GOT3 (cell line): ENCODE measurements at places on chromosomes 5 and 9.

DNA sequence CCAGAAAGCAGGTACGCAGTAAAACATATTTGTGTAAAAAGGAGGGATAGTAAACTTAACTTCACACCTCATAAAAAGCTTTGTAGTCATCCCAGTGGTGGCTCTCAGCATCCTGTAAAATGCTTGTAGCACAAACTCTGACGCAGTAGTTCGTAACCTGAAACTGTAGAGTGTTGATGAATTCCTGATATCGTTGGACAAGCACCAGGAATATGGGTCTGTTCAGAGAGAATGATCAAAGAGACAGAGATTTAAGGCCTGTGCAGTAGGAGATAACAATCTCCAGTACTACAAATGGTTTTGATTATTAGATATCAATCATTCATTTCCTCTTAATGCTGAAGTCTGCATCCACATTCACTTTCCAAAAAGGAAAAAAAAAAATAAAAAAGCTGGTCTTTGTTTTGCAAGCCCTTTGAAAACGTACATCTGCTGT lies 148.5 kb downstream of the KIAA0825 start:
- DNase-seq = no peak

- no peak for DNase-seq
These were observed 43.1 kb downstream of the PRRT1B start for GRCh38 chr9:131588396-131588795.

DNA sequence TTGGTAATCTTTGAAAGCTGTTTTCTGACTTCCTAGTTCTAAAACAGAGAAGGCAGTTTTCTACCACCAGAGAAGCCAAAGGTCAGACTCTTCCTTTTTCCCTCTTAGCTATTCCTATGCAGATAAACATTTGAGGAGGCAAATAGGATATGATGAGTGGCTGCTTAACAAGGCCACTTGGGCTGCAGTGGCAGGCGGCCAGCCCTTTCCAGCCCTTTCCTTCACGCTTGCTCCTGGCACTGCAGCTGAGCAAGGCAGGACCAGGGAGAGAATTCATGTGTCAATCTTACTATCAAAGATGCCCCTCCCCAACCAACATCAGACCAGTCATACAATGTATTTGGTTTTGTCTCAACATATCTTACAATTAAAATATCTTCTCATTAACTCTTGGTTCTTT lies 36.8 kb upstream of the RNF38 start:
- DNase-seq = no peak

- no peak for DNase-seq
These were observed 139.1 kb upstream of the ERCC6L2 start for GRCh38 chr9:95736370-95736769.

DNA sequence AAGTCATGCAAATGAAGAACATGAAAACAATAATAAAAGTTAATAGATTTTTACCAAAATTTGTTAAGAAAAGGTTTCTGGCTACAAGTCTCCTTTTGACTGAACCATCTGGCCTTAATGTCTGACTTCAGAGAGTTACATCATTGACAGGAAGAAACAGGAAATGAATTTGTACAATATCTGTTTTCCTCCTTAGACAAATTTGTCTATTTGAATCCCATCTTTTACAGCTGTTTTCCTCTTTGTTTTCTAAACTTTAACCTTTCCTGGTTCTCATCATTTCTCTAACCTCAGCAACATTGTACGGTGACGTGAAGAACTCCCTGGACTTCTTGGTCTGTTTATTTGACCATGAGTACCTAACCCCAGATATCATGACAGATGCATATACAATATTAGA lies 567.5 kb upstream of the RIOK2 start:
- DNase-seq = no peak

DNA sequence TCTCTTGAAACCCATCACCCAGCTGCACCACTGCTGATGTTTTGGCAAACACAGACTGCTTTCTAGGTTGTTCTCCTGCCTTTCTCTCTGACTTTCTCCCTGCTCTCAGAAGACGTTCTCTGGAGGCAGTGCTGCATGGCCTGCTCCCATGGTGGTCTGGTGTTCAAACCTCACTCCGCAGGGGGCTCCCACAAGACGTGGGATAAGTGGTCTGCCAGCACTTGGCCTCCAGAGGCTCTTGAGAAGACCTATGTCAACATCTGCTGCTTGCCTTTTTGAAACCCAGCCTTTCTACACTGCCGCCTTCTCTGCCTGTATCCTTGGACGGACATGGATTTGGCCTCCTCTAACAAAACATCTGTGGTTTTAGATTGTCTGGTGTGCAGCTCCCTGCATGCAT lies 16.6 kb downstream of the USP20 start:
- DNase-seq = no peak

DNA sequence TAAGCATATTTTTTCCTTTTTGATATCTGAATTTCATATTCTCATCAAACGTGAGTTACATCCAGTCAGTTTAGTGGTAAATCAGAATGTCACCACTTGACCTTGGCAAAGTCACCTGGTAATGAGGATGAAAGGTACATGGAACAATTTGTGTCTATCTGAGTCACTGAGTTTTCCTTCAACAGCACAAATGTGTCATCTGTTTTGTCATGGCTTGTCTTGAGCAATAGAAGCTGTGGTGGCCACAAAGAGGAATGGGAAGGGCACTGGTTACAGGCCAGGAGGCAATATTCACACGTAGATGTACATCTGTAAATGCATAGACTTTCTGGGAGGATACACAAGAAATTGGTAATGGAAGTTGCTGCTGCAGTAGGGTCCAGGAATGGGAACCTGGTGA lies 8.4 kb upstream of the ZNF474 start:
- no peak for DNase-seq

DNA sequence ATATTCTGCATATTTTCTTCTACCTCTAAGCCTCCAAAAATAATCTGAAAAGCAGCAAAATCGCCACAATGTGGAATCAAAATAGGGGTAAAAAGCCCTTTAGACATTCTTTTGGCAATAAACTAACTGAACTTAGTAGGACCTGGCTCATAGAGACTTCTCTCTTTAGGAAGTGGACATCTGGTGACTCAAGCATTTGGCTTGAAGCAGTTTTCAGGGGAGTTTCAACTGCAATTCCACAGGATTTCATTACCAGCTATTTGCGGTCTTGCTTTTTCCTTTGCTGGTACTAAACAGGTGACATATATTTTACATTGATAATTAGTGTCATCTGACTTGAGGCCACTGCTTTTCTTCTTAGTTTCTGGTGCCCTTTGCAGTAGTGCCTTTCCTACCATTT lies 173.2 kb upstream of the FBN2 start:
- no peak for DNase-seq

DNA sequence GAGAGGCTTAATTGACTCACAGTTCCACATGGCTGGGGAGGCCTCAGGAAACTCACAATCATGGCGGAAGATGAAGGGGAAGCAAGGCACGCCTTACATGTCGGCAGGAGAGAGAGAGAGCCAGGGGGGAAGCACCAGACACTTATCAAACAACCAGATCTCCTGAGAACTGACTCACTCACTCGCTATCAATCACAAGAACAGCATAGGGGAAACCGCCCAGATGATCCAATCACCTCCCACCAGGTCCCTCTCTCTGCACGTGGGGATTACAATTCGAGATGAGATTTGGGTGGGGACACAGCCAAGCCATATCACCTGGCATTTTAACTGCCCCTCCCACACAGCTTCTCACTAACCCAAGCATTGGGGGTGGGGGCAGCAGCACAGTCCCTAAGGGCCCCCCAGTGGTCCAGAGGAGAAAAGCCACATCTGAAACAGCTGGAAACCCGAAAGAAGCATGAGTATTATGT lies 76.1 kb upstream of the ASS1 start:
- no peak for DNase-seq

- no peak for DNase-seq
These were observed 478.6 kb downstream of the CCDC171 start for GRCh38 chr9:16031486-16031885.

GRCh38 chr9:127898433-127899127 lies 823 bp downstream of the ST6GALNAC6 start:
- DNase-seq = no peak

DNA sequence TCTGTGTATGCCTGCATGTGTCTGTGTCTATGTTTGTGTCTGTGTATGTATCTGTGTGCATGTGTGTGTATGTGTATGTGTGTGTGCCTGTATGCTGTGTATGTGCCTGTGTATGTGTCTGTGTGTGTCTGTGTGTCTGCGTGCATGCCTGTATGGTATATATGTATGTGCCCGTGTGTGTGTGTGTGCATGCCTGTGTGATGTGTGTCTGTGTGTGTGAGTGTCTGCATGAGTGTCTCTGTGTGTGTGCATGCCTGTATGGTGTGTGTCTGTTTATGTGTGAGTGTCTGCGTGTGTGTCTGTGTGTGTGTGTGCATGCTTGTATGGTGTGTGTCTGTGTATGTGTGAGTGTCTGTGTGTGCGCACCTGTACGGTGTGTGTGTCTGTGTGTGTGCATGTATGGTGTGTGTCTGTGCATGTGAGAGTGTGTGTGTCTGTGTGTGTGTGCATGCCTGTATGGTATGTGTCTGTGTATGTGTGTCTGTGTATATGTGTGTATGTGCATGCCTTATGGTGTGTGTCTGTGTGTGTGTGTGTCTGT lies 137.1 kb upstream of the IRX2 start:
- DNase-seq = no peak

DNA sequence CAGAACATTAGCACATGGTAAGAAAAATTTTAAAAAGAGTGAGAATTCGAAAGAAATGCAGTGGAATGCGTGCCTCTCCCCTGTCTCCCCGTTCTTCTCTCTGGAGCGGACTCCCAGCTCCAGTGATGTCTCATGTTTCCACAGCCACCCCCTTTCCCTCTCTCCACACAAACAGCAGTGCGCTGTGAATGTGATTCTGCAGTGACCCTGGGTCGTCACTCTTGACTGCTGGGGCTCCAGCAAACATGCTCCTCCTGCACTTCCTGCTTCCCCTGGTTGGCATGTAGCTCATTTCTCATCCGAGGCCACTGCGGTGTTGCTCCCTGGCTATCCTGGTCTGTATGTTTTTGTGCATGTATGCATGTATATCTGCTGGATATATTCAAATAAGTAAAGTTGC lies 13.3 kb downstream of the PHF2 start:
- DNase-seq = no peak

GRCh38 chr9:96383165-96383942 lies at the start of gene SLC35D2:
SLC35D2 (minus strand) TSS chr9:96383711; CDS start chr9:96383634, 77 bp downstream.
- DNase-seq = no peak

DNA sequence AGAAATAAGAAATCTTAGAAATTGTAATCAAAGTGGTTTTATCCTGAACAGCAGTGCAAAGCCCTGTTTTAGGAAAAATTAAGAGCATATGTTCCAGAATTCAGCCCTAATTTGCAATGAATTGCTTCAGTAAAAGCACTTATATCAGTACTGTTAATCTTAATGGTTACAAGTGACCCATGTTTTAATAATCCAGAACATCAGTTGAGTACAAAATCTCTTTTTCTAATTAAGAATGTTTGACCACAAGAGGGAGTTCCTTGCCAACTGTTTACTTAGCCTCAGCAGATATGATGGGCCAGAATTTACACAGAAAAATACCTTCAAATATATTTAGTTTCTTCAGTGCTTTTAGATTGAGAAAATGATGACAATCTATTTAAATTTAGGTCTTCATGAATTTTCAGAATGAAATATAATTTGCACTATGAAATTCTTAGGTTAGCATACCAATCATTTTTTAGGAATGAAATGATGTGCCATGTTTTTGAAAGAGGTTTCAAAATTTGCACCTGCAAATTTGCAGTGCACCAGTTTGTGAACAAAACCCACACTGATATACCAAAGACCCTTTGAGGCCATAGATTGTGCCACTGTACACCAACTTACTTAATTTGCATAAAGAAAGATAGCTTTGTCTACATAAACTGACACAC lies 926.3 kb upstream of the ARRDC3 start:
- no peak for DNase-seq

DNA sequence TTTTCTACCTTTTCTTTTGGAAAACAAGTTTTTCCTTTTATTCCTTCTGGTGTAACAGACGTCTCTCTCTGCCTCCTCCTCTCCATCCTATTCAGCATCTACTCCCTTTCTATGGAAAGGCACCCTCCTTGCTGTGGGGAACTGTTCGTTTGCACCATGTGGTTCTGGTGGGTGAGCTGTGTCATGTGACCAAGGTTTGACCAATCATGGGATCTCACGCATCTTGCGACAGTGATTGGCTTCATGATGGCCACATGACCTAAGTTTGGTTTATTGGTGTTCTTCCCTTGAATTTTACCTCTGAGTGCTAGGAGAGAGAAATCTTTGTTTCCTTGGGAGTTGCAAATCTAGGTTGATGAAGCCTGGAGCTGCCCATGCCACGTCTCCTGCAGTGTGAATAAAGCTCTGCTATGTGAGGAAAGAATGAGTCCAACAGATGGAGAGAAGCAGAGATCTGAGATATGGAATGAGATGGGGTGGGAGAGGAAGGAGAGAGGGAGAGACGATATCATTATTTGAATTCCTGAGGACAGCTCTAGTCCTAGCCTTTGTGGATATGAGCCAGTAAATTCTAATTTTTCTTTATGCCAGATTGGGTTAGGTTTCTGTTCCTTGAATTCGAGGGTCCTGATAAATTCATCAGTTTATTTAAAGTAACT lies 178.8 kb upstream of the IL12B start:
- DNase-seq = no peak

DNA sequence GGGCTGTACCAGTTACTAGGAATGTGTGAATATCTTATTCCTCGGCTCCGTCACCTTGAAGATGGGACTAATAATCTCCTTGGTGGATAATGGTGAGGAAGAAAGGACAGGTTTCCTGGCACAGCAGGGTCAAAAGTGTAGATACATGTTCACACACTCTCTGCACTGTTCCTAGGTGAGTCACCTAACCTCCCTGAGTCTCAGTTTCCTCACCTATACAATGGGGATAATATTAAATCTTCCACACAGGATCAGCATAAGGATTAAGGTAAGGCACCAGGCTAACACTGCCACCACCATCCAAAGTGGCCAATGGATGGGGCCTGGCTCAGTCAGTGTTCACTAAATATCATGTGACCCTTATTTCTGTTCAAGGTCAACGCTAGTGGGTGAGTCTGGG lies 66.9 kb downstream of the PSMB7 start:
- no peak for DNase-seq

- DNase-seq = no peak
These were observed at the start of gene SPINK4 for GRCh38 chr9:33239921-33240320. SPINK4 (plus strand) TSS chr9:33240167; CDS start chr9:33240209, 42 bp downstream.

GRCh38 chr5:10330511-10331230 lies 22.8 kb upstream of the MARCHF6 start:
- DNase-seq = no peak

GRCh38 chr9:122396614-122397148 lies 25.9 kb downstream of the PTGS1 start:
- DNase-seq = no peak

DNA sequence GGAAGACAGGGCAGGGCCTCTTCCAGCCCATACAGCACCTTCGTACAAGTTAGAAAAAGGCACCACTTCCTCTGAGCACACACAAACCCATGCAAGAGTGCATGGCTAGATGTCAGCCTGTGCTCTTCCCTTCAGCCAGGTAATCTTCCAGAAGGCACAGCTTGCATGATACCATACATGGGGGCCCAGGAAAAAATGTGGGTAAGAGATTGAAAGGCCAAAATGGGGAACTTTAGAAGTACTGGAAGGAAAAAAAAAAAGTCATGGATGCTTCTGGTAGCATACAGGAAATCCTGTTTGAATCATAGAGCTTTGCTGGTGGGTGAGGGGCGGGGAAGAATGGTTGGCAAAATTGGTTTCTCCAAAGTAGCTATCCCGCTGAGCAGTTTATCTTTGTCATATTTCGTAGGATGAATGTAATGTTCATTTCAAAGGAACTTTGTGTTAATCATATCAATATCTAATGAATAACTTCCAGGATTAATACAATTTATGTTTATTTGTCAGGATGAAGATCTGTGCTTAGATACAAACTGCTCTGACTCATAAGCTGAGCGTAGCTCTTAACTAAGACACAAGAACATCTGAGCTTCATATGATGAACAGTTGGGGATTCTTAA lies 78.2 kb upstream of the MAP3K1 start:
- DNase-seq = peak; percentile 56

GRCh38 chr5:86546044-86546443 lies 71.7 kb upstream of the COX7C start:
- DNase-seq = no peak
